Suprapubic skin (tissue), 4 donors: ENCODE measurements at places on chromosomes 13 and 19. TPM values are rescaled to one million over a fixed set of nuclear protein-coding genes. Genes with fewer than 3 reads are reported as not detected.

- H3K27me3 ChIP-seq, result no peaks in the 10 kb centered on the region
- H3K4me3 ChIP-seq, result no peak overlapping the region
- no peaks in the 10 kb centered on the region for H3K36me3 ChIP-seq
- no peak overlapping the region for H3K27ac ChIP-seq
These were observed 2.5 kb downstream of the ZNF556 start for GRCh38 chr19:2869618-2870017.

DNA sequence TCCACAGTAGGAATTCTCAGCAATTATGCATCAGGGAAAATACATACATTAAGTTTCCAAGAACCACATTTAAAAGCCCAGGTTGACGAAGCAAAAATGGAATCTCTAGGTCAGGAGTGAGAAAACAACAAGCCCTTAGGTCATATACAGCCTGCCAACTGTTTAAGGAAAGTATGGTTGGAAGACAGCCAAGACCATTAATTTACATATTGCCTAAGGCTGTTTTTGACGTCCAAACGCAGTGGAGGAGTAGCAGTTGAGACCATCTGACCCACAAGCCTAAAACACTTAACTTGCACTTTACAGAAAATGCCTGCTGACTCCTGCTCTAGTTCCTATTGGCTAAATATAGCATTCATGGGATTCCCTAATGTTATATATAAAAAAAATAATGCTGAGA lies 299.0 kb downstream of the ITGBL1 start:
- no peak for DNase-seq
- no peaks in the 10 kb centered on the region for H3K36me3 ChIP-seq
- no peaks in the 10 kb centered on the region for H3K4me1 ChIP-seq

- no peak for DNase-seq
- no peak overlapping the region for H3K27ac ChIP-seq
- no peak overlapping the region for H3K4me3 ChIP-seq
These were observed 84.0 kb downstream of the RAP2A start for GRCh38 chr13:97517967-97518366.

The ZNF808 gene
- 33.8 TPM for total RNA-seq

The CPAMD8 gene
- total RNA-seq, result 9.6 TPM

The PIAS4 gene
- total RNA-seq, result 28.7 TPM
